NCI-H748 treated with DMSO at 0.1 percent for 48 hours (cell line): ENCODE measurements at places on chromosomes 16 and 17.

GRCh38 chr16:11066261-11066870 lies 122.0 kb downstream of the CLEC16A start:
- no peak for DNase-seq

- no peak for DNase-seq
Measured at GRCh38 chr17:66507982-66508760, 205.8 kb downstream of the PRKCA start.

DNA sequence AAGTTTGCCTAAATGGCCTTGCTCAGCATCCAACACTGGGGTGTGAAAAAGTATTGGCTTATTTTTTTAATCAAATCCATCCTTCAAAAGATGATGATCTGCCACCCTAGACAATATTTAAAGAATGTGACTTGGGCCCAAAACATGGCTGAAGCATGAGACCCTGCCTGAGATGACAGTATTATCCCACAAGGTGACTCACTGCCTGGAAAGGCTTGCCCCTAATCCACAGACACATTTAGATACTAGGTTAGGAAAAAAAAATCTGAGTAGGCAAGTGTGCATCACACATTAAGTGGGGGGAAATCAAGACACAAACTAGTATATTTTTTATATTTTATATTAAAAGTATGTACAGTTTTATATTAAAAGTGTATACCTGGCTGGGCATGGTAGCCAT lies 38.4 kb downstream of the TOM1L2 start:
- no peak for DNase-seq

GRCh38 chr17:61668486-61668885 lies 77.5 kb upstream of the NACA2 start:
- no peak for DNase-seq

GRCh38 chr17:632560-632959 lies 82.1 kb downstream of the VPS53 start:
- no peak for DNase-seq

DNA sequence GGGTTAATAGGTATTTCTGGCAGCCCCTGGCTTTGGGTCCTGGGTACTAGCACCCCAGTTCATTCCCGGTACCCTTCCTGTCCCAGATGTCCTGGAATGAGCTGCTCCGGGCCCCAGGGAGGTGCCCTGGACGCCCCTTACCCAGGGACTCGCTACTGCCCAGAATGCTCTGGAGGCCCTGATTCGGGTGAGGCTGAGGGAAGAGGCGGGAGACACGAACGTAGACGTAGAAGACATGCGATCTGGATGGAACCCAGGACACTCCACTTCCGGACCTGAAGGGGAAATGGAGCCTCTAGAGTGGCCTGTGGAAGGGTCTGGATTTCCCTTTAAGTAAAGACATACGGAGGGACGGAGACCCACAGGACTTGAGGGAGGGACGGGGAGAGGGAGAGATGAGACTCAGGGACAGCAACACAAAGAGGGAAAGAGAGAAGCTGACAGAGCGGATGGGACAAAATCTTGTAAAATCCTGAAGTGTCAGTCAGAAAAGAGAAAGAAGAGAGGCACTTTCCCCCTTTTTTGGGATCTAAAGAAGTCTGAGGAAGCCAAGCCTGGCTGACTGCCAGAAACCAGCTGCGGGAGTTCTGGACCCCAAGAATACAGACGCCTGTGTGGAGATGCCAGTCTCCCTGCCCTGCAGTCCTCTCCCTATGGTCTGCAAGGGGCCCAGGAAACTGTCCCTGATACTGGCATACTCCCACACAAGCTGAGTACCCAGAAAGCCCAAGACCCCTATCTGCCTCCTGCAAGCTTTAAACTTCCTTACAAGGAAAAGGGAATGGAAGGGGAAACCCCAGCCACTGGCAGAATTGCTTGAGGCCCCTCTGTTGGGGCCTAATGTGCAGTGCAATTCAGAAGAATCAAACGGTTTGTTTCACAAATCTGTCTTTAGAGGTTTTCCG lies 1.0 kb upstream of the HOXB13 start:
- DNase-seq, result no peak

- DNase-seq, result no peak
Measured at GRCh38 chr17:58323366-58324055, 5.1 kb downstream of the TSPOAP1 start.

- DNase-seq, result no peak
Measured at GRCh38 chr16:79045191-79045590, 555.3 kb downstream of the MAF start.

DNA sequence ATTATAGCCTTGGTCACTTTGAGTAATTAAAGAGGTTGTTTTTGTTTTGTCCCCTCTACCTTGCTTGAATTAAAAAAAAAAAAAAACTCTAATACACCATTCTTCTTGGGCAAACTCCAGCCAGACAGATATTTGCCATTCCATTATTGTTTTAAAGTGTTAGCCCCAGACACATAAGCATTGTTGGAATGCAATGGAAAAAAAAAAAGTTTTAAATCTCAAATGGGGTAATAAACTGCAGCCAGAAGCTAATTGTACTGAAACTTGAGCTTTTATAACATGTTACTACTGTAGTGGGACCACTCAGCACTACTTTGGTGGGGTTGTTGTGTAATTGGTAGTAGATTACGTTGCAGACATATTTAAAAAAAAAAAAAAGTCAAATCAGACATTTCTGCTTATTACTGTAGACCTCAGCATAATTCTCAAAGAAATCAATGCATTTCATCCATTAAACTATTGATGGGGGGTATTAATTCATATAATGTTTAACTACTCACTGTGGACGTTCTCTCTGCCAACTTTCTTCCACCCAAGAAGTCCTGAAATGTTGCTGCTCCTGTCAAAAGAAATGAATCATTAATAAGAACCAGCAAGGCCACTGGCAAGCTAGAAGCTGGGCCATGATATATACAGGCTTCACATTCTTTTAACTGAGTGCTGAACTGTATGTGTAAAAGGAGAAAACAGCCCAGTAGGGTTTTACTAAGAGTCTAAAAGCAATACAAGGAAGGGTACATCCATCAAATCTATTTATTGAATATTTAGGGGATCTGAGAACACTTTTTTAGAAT lies 626.6 kb upstream of the SOX9 start:
- DNase-seq, result no peak

- no peak for DNase-seq
Measured at GRCh38 chr17:51613255-51613654, 352.9 kb downstream of the UTP18 start.

DNA sequence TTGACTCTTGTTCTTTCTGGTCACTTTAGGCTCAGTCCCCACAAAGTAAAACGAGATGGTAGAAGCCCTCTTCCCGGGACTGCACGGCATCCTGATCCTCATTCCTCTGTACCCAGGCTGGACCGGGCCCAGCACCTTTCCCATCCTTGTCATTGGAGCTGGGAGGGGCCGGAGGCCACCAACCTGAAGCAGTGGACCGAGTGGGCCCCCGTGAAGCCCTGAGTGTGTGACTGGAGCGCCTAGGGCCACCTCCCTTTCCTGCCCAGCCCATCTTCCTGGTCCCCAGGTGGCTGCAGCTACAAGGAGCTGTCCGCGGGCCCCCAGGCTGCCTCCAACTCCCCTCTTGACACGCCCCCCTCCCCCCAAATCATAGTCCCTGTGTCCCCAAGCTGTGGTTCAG lies 17.1 kb upstream of the CD300A start:
- DNase-seq, result no peak

- DNase-seq, result no peak
Measured at GRCh38 chr17:57379237-57379894, 123.0 kb downstream of the MSI2 start.

DNA sequence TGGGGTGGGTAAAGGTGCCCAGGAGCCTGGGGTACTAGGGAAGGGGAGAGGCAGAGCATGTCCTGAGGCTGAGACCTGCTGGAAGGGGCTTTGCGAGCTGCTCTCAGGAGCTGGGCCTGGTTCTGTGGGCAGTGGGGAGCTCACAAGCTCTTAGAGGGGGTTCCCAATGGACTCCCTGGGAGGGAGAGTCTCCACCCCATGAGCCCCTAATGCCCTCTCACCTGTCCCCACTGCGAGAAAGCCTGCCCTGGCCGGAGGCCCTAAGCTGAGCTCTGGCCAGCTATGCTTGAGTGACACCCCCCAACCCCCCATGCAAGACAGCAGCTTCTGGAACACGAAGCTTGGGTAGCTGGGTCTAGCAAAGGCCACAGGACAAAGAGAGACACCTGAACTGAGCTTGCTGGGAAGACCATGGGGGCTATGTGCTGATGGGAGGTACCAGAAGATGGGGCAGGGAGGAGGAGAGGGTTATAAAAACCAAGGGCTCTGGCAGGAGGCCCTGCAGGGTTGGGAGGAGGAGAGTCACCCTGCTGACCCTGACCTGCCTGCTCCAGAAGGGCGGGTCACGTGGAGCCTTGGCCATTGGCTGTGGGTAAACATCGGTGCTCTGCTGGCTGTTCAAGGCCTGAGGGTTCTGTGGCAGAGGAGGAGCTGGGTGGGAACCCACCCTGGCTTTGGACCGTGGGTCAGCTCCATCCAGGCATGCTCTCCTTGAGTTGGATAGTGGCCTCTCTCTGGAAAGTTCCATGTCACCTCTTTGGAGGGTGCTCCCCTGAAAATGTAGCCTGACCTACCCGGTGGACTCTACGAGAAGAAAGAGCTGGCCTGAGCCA lies 106.7 kb downstream of the RAB11FIP4 start:
- no peak for DNase-seq

DNA sequence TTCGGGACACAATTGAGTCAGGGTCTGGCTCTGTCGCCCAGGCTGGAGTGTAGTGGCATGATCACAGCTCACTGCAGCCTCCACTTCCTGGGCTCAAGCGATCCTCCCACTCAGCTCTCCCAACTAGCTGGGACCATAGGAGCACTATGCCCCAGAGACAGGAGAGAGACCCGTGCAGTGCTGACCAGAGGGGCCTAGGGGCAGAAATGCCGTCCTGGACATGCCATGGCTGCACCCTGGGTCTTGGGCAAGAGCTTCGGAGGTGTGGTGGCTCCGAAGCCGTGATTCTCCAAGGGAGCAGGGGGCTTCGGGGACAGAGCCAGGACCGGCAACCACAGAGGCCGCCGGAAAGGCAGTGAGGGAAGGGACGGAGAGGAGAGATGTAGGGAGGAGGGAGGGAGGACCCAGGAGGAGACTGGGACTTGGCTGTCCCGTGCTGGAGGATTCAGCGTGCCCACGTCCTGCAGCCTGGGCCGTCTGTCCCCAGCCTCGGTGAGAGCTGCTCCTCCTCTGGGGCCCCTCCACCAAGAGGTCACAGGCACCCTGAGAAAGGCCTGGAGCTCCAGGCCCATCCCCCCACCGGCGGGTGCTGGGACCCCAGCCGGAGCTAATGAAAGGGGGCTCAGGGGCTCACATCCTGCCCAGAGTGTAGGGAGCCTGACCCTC lies 21.9 kb downstream of the TPSD1 start:
- DNase-seq, result no peak

DNA sequence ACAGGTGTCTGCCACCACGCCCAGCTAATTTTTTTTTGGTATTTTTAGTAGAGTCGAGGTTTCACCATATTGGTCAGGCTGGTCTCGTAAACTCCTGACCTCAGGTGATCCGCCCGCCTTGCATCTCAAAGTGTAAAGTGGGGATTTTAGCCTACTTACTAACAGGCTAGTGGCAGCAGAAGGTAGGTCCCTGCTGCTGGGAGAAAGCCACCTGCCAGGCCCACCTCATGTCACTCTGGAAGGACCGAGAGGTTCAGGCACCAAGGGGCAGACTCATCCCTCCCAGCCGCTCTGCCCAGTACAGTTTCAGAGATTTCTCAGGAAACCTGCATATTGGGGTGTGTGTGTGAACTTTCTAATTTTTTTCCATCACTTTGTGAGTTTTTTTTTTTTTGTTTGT lies 2.1 kb upstream of the RCVRN start:
- DNase-seq, result no peak

GRCh38 chr16:30179931-30180330 lies 3.5 kb upstream of the CORO1A start:
- DNase-seq, result no peak

DNA sequence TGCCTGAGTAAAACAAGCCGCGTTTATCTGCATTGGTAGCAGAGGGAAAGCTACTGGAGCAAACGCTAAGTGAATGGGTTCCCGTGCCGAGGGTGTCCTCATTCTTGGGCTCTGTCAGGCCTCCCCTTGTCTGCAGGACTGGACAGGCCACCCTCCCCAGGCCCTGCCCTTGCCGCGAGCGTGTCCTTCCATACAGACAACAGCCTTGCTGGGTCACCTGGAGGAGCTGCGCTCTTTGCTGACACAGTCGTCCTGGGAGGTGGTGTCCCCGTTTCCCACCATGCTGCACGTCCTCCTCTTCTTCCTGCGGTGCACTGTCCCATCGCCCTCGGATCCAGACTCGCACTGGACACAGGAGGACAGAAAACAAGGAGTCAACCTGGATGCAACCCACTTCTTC lies 7.8 kb upstream of the MXRA7 start:
- DNase-seq, result no peak

DNA sequence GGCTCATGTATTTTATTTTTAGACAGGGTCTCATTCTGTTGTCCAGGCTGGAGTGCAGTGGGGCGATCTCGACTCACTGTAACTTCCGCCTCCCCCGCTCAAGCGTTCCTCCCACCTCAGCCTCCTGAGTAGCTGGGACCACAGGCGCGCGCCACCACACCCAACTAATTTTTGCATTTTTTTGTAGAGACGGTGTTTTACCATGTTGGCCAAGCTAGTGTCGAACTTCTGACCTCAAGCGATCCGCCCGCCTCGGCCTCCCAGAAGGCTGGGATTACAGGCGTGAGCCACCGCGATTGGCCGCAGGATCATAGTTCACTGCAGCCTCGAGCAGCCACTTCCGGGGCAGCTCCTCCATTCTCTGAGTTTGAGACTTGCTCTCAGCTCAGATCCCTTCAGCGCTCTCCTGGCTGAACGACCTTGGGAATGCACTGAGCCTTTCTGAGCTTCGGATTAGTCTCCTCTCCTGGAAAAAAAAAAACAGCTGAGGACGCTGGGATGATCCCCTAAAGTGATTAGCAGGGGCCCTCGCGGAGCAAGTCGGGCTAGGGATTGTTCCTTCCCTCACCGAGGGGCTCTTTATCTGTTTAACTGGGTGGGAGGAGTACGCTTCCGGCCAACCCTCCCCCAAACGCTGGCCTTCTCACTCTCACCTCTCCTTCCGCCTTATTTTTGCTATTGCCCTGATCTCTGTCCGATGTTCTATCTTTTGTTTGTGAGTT lies 1.1 kb upstream of the PKMYT1 start:
- no peak for DNase-seq

DNA sequence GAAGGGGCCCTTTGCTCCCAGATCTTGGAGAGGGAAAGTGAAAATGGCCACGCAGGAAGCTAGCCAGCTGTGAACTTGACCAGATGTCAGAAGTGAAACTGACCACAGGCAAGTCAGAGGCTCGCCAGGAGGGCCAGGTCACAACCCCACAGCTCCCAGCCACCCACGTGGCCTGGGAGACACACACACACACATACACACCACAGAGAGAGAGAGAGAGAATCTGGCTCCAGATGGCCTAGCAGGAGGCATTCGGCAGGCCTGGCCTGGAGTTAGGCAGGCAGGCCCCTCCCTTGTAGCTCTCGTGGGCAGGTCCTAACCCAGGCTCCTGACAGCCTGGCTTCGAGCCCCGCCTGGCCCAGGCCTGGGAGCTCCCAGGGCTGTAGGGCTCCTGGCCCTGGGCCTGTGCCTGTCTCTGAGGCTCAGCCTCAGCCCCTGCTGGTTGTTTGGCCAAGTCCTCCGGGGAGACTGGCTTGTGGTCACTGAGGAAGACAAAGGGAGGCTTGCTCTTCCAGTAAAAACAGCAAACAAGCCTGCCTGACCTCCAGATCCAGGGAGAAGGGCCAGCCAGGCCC lies 20.2 kb downstream of the NGFR start:
- DNase-seq, result no peak

- DNase-seq, result no peak
Measured at GRCh38 chr16:67397036-67397801, 3.9 kb upstream of the TPPP3 start.

- no peak for DNase-seq
Measured at GRCh38 chr17:71188811-71189492, 931.9 kb upstream of the SOX9 start.

GRCh38 chr17:27206447-27206846 lies 87.5 kb upstream of the WSB1 start:
- DNase-seq, result no peak
